Cardiac muscle cell (in vitro differentiated cells and primary cell): ENCODE measurements at places on chromosomes 7 and 10. TPM values are rescaled to one million over a fixed set of nuclear protein-coding genes. Genes with fewer than 3 reads are reported as not detected.

Gene PLA2G12B
- 2.6 TPM in 1 of 2 replicates, not detected in the other for polyA plus RNA-seq

Gene ELOVL3
- polyA plus RNA-seq: 0.10 and 0.82 TPM in 2 replicates

Gene LRRD1
- polyA plus RNA-seq: 0.20 TPM in 1 of 2 replicates, not detected in the other

Gene BTBD16
- polyA plus RNA-seq: 0.16 TPM in 1 of 2 replicates, not detected in the other

Gene ATOH7
- polyA plus RNA-seq: 0.29 and 0.50 TPM in 2 replicates

Gene SEMA3D
- 2.1 and 3.5 TPM in 2 replicates for polyA plus RNA-seq

Gene LIPK
- not detected in 2 replicates for polyA plus RNA-seq

Gene BUB3
- 88.8 and 144 TPM in 2 replicates for polyA plus RNA-seq

Gene TMEM273
- not detected in 2 replicates for polyA plus RNA-seq

Gene MMP21
- not detected in 2 replicates for polyA plus RNA-seq

Gene PRR15
- 3.4 and 4.3 TPM in 2 replicates for polyA plus RNA-seq

Gene PNLIP
- not detected in 2 replicates for polyA plus RNA-seq

Gene MCM10
- polyA plus RNA-seq: 6.9 and 10.0 TPM in 2 replicates

Gene ZSCAN21
- polyA plus RNA-seq: 11.3 and 22.5 TPM in 2 replicates

Gene SCART1
- polyA plus RNA-seq: 0.89 and 1.8 TPM in 2 replicates

Gene OR2A12
- not detected in 2 replicates for polyA plus RNA-seq

Gene EXOC6
- 6.3 and 8.8 TPM in 2 replicates for polyA plus RNA-seq

Gene EMX2
- not detected in 2 replicates for polyA plus RNA-seq

Gene PRKCQ
- polyA plus RNA-seq: 4.1 and 4.3 TPM in 2 replicates

Gene CREM
- polyA plus RNA-seq: 486 and 570 TPM in 2 replicates

Gene NKX2-3
- 0.39 TPM in 1 of 2 replicates, not detected in the other for polyA plus RNA-seq

Gene SPDYE5
- 2.8 and 2.9 TPM in 2 replicates for polyA plus RNA-seq

Gene TCERG1L
- polyA plus RNA-seq: 0.12 and 1.9 TPM in 2 replicates

Gene PAPSS2
- polyA plus RNA-seq: 3.5 and 6.4 TPM in 2 replicates

Gene HOXA10
- not detected in 2 replicates for polyA plus RNA-seq

Gene SPAM1
- not detected in 2 replicates for polyA plus RNA-seq

Gene HYAL4
- polyA plus RNA-seq: not detected in 2 replicates

Gene NKX1-2
- not detected in 2 replicates for polyA plus RNA-seq

Gene CRYGN
- polyA plus RNA-seq: 0.46 and 0.77 TPM in 2 replicates

Gene PLPP4
- 1.0 and 2.0 TPM in 2 replicates for polyA plus RNA-seq

Gene PLXNA4
- 7.3 and 15.6 TPM in 2 replicates for polyA plus RNA-seq

Gene WDR86
- polyA plus RNA-seq: 58.8 and 87.0 TPM in 2 replicates

Gene MDH2
- polyA plus RNA-seq: 632 and 705 TPM in 2 replicates

Gene RBP4
- polyA plus RNA-seq: 0.86 TPM in 1 of 2 replicates, not detected in the other

Gene FAM13C
- 7.2 and 13.5 TPM in 2 replicates for polyA plus RNA-seq

Gene FAM24B
- 0.94 TPM in 1 of 2 replicates, not detected in the other for polyA plus RNA-seq

Gene CFAP46
- polyA plus RNA-seq: 4.5 and 5.5 TPM in 2 replicates

Gene PON1
- polyA plus RNA-seq: 0.34 and 0.51 TPM in 2 replicates

Gene ZNF425
- polyA plus RNA-seq: 7.6 and 11.3 TPM in 2 replicates

Gene MYH16
- 0.09 and 0.15 TPM in 2 replicates for polyA plus RNA-seq

Gene MNX1
- 0.31 and 0.35 TPM in 2 replicates for polyA plus RNA-seq

Gene TECTB
- not detected in 2 replicates for polyA plus RNA-seq

Gene STAM
- 27.6 and 28.0 TPM in 2 replicates for polyA plus RNA-seq

Gene UCMA
- polyA plus RNA-seq: not detected in 2 replicates

Gene EFCAB10
- polyA plus RNA-seq: 0.57 and 1.5 TPM in 2 replicates

Gene ELMO1
- 10.8 and 16.3 TPM in 2 replicates for polyA plus RNA-seq

Gene NPM3
- polyA plus RNA-seq: 8.1 and 14.6 TPM in 2 replicates

Gene ATRNL1
- polyA plus RNA-seq: 4.5 and 5.4 TPM in 2 replicates

Gene AKR1C1
- polyA plus RNA-seq: 16.2 and 45.1 TPM in 2 replicates
